Putamen (tissue), 1 donor: ENCODE measurements at places on chromosomes 2 and 18.

DNA sequence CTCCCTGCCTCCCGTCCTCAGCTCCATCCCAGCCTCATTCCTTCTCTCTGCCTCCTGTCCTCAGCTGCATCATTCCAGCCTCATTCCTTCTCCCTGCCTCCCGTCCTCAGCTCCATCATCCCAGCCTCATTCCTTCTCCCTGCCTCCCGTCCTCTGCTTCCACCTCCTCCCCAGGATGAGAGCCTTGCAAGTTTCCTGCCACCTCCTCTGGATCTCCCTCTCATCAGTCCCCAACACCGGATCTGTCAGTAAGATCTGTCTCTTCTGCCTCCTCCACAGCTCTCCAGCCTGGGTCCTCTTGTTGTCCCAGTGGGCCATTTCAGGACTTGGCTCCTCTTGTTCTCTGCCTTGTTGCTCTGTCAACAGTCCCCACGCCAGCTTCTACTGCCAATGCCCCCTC, 130.9 kb downstream of the NDUFA10 start:
- DNase-seq = no peak

DNA sequence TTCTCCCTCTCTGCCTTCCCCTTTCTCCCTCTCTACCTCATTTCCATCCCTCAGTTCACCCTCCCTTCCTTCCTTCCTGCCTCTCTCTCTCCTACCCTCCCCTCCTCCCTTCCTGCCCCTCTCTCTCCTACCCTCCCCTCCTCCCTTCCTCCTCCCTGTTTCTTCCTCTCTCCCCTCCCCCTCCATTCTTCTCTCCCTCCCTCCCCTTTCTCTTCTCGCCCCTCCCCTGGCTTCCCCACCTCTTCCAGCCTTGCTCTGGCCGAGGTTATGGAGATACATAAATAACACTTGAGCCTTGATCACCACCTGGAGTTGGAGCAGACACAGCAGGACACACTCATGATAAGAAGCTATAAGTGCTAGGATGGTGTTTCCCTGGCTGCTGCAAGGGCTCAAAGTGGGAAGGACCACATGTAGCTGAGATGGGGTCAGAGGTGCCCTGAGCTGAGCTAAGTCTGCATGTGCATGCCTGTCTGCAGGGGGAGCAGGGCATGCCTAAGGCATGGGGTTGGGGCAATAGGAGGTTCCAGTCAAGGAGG, 326.1 kb upstream of the HS6ST1 start:
- DNase-seq = no peak

- no peak for DNase-seq
Measured at GRCh38 chr18:53489266-53489665, 735.2 kb downstream of the MBD2 start.

GRCh38 chr2:143498496-143498895, 369.3 kb downstream of the ARHGAP15 start:
- no peak for DNase-seq

- DNase-seq = no peak
Measured at GRCh38 chr2:156652691-156653090, 216.5 kb downstream of the GPD2 start.

- peak; percentile 74 for DNase-seq
Measured at GRCh38 chr2:120253021-120253882, 600 bp downstream of the RALB start.

DNA sequence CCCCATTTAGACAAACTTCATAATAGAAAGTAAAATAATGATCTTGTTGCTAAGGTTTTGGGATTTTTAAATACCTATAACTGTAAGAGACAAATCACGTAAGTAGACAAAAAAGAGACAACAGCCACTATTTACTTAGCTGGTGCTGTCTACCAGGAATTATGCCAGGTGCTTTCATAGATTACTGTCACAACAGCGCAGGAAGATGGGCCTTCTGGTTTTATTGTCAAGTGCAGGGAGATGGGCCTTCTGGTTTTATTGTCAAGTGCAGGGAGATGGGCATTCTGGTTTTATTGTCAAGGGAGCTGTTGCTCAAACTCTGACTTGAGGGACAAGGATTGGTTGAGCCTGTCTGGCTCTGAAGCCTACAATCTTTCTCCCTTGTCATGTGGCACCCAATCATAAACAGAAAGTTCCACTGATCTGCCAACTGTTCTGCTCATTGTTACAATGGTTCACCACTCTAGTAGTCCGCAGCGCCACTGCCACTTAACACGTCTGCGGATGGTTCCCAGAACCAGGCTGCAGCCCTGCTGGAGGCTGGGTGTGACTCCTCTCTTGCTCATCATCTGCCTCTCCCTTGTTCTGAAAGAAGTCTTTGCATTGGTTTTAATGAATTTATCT, 95.0 kb downstream of the RNF144A start:
- no peak for DNase-seq

GRCh38 chr2:236264256-236264655, at the start of gene ASB18:
Gene ASB18 (minus strand): TSS chr2:236264406. CDS start chr2:236264345, 61 bp downstream.
- DNase-seq = no peak

GRCh38 chr18:38520786-38521185, 955.2 kb upstream of the CELF4 start:
- no peak for DNase-seq
